H9 (cell line): ENCODE measurements at places on chromosomes 5 and 9.
A peak's percentile ranks its signal among the peaks of the same experiment; 100 is the strongest.

- no peak for DNase-seq
Measured at GRCh38 chr5:83889971-83890745, 169.5 kb upstream of the HAPLN1 start.

DNA sequence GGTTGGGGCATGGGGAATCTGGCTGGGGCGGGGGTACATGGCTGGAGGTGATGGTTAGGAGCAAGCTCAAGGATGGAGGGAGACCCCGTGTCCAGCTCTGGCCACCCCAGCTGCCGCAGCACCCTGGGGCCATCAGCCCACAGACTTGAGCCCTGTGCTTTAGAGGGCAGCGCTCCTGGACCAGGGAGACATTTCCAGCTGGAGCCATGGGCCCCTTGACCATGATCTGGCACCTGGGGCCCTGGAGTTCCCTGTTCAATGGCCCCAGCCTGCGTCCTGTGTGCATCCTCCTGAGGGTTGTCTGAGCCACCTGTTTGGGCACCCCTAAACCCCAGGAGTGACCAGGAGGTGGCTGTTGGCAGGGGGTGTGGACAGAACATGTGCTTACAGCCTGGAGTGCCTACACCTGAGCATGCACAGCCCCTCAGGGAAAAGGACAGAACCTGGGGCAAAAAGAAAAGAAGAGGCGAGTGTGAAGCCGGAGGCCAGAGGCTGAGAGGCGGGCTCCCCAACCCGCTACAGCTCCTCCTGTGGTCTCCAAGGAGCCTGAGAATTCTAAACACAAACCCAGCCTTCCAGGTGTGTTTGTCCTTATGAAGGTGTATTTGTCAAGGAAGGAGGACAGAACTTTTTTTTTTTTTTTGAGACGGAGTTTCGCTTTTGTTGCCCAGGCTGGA is 126.7 kb downstream of the C9orf50 start:
- no peak for DNase-seq

DNA sequence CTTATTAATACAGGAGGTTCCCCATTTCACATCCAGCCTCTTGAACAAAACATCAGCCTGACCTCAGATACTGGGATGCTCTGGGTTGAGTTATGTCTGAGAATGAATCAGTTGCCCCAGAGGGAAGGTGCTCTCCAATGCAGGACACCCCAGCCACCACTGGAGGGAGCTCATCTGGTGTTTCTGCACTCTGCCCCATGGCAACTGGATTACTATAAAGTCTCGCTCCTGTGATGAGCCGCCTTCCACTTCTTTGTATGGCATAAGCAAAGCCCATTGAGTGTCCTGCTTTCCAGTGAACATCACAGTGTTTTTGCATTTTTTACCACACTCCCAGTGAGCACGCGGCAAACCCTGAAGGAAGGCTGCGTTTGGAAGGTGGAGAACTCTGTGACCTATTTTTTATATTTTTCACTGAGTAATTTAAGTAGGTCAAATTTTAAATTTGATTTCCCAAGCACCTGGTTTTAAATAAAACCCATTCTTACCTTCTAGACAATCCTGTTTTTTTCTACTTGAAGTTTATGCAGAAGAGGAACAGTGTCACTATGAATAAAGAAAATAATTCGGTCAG is 176.9 kb upstream of the WWC1 start:
- peak; percentile 84 for DNase-seq

DNA sequence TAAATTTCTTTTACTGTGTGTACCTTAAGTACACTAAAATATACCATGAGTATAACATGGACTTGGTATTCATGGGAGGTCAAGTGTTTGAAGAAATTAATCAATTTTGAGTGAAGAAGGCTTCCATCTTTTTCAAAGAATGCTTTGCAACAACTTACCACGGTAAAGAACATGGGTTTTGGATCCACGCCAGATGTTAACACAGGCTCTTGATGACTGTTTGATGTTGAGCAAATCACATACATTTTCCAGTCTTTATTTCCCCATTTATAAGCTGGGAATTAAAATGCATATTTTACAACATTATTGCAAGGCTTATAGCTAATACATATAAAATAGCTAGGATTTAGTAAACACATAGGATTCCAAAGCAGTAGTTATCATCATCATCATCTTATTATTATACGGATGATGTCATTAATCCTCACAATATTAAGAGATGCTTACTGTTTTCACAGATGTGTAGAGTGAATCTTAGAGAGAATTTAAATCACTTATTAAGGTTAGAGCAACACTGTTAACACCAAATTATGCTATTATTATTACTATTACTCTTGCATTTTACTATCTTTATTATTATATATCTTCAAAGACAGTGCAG is 362.0 kb downstream of the PRELID2 start:
- no peak for DNase-seq

- DNase-seq = peak; percentile 81
Measured at GRCh38 chr5:154850255-154851062, at the start of gene FAXDC2. Gene FAXDC2 (minus strand): TSS chr5:154850603. CDS start chr5:154838178, 12,425 bp downstream.

- no peak for DNase-seq
Measured at GRCh38 chr5:68652534-68652965, 437.0 kb downstream of the PIK3R1 start.

GRCh38 chr5:153618867-153619266 is 128.4 kb downstream of the GRIA1 start:
- DNase-seq = no peak

DNA sequence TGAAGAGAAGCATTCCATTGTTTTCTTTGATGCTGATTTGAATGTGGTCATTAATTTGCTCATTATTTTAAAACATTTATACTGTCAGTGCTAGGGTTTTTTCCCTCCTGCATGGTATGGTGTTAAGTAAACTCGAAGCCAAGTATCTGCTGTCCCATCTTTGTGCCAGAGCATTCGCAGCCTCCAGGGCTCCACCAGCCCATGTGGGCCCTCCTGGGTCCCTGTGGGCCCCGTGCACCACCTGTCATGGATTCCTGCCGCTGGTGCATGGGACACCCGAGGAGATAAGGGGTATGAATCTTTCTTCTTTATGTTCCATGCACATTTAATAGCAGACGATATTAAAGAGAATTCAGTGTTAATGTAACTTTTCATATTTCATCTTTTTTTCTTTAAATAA is 95.1 kb downstream of the TRIO start:
- no peak for DNase-seq

DNA sequence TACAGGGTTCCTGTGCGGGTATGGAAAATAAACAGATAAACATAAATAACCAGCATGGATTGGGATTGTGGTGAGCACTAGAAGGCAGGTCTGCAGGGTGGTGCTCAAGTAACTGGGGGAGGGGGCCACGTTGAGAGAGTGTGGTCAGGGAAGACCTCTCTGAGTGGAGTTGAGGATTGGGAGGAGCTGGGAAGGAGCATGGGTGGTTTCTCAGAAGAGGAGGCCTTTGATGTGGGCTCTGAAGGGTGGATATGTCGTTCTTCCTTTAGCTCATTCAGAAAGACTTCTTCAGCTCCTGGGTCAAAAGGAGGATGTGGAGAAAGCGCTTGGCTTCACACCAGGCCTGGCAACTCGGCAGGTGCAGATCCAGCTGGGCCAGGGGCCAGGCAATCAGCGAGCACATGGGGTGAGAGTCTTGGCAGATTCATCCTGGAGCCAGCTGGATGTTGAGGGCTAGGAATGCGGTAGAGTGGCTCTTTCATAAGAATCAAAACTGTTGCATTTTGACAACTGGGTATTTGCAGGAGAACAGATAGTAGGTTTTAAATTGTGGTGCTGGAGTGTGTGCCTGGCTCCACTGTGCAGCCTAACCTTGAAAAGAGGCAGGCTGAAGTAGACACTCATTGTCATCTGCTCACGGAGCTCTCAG is 71.7 kb downstream of the PCSK5 start:
- DNase-seq = no peak

DNA sequence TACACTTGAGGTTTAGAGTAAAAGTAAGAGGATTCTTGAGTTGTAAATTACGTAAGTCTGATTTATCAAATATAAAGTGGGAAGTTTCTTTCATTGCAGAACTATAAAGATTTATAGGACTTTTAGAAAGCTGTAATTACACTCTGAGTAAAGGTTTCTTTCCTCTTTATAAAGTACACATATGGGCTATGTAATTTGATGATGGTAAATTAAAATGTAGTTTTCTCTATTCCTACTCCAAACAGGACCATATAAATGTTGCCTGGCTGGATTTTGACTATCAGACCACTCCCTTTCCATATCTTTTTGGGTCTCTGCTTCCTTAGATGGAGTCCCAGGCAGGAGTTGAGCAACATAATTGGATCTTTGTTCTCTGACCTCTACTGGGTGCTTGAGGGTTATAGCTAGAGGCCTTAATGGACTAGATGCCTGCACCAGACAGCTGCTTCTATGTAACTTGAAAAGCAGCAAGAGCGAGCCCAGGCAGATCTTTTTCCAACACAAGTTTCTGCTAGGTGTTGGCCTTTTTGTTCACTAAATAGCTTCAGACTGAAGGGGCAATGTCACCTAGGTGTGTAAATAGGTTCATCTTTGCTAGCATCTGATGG is 11.4 kb upstream of the TEX48 start:
- DNase-seq = no peak

- no peak for DNase-seq
Measured at GRCh38 chr9:70986984-70987383, 134.4 kb downstream of the TRPM3 start.

DNA sequence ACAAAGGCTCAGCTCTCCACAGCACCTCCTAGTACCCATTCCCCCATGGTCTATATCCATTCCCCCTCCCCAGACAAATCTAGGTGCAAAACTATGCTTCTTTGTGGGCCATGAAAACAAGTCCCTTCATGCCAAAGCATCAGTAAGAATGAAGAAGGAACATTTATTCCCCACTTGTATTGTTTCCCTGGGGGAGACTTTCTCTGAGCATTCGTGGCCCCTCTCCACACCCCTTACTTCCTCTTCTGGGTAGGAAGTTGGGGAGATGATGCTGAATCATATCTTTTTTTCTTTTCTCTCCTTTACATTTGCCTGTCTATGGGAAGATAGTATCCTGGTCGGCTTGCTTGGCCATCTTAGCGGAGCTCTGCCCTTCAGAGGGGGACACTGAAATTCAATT is 246.8 kb downstream of the NSG2 start:
- peak; percentile 3 for DNase-seq

DNA sequence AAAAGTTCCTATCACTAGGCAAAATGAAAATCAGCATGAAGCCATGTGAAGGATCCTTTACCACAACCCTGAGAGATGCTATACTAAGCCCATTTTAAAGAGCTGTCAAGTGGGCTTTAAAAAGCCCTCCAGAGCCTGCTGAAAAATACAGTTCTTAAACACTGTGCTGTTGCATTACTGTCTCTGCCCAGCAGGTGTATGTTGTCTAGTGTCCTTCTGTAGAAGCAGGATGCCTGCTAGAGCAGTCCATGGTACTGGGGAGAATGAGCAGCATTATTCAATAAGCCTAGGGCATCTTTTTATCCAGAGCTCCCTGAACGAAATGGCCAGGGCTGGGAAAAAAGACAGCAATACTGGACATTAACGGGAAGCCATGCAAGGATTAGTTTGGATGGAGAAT is 126.2 kb upstream of the PLCXD3 start:
- DNase-seq = peak; percentile 54

DNA sequence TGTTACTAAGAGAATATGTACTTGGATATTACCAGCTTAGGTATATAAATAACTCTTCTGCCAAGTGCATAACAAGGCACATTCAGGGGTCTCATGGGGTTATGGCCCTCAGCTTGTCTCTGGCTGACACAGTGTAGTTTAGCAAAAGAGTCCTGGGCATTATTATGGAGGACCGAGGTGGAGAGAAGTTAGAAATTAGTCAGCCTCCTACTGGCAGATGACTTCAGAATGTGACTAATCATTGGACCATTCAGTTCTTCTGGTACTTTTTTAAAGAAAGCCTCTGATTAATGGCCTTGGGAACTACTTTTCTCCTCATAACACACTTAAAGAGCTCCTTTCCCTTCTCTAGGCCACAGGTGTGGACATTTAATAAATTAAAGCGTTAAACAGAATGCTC is 178.9 kb downstream of the SH3GL2 start:
- DNase-seq = no peak

GRCh38 chr9:73173557-73174329 is 22.1 kb downstream of the ANXA1 start:
- DNase-seq = no peak

GRCh38 chr9:82957529-82958379 is 105.2 kb downstream of the RASEF start:
- DNase-seq = no peak

DNA sequence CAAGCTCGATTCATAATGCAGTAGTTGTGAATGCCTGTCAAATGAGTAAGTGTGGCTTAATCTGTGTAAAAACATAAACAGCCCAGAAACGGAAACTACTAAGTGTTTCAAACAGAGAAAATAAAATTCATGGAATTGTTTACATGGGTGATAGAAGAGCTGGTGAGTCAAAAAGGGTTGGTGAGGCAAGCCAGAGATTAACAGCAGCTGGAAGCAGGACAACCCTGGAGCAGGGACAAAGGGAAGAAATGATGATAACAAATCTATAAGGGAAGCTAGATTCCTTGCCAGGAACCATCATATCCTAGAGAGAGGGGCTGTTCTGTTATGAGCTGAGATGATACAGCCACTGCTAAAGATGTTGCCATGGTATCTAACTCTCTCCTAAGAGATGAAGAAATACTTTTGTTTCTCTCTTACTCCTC is 18.0 kb upstream of the PRR16 start:
- DNase-seq = no peak

DNA sequence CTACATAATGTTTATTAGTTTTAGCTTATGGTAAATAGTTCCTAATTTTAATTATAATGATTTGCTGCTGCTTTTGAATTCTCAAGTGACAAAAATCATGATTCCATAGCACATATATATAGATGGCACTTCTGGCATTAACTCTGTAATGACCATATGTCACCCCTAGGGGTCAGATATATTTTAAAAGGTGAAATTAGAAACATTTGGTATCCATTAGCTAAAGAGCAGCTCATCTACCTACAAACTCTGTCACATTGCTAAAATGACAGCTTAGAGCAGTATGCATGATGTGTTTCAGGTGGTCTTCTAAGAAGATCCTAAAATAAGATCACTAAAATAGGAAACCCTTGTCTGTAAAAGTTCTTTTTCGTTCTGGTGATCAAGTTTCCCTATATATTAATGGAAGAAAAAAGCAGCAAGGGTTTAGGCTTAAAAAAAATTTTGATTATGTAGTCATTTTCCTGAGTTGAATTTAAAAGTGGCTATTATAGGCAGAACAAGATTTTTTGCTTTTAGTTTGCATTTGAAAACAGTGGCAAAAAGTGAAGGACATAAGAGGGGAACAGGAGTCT is 157.7 kb upstream of the POU5F2 start:
- no peak for DNase-seq

GRCh38 chr9:90939351-90939750 is 137.7 kb downstream of the SYK start:
- DNase-seq = no peak
